SK-N-SH treated with all-trans-retinoic acid at 6 μM for 48 hours (cell line): ENCODE measurements at places on chromosomes 1 and 21.

- no peak for ATAC-seq
These were observed 84.3 kb downstream of the DTL start for GRCh38 chr1:212119863-212120262.

GRCh38 chr1:110873856-110874255 lies 908 bp downstream of the CD53 start:
- ATAC-seq: no peak

DNA sequence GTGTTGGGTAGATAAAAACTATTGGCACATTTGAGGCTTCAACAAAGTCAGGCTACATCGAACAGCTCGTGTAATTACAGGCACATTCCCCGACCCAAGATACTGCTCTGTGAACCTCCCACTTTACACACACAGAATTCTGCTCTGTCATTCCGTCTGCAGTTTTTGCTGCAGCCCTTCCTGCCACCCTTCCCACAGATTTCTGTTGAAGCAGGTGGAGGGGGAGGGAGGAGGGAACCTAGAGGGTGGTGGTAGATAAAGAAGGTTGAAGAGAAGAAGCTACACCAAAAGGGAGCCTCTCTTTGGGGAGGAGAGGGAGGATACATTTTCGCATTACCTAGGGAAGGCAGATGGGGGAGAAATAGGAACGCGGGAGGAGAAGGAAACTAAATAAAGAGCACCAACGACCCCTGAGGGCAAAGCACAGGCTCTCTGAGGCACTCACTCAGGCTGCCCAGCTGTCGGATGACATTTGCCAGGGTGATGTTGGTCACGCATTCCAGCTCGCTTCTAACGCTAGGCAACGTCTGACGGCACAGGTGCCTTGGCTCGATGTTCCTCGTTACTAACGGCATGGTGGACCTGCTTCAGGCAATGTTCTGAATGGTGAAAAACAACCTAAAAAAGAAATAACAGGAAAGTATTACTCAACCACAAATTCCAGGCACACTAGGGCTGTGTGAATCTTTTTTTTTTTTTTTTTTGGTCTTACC lies 36.0 kb downstream of the GPR3 start:
- ATAC-seq: no peak

DNA sequence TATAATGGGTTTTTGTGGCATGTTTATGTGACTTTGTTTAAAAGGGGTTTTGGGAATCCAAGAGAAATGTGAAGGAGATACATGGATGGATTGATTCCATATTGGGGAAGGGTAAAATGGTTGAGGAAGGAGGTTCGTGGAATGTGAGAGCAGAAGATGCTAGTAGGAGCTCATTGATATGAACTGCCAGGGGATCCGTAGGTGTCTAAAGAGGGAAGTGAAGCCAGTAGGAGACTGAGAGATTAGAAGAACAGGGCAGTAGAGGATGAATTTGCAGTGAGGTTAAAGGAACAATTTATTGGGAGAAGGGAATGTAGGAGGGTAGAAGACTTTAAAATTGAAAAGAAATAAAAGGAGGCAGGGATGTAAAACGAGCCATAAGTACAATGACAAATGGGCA lies 252.6 kb downstream of the GPR52 start:
- ATAC-seq: peak; percentile 38

- ATAC-seq: no peak
These were observed 9.9 kb upstream of the HAO2 start for GRCh38 chr1:119358636-119359035.

DNA sequence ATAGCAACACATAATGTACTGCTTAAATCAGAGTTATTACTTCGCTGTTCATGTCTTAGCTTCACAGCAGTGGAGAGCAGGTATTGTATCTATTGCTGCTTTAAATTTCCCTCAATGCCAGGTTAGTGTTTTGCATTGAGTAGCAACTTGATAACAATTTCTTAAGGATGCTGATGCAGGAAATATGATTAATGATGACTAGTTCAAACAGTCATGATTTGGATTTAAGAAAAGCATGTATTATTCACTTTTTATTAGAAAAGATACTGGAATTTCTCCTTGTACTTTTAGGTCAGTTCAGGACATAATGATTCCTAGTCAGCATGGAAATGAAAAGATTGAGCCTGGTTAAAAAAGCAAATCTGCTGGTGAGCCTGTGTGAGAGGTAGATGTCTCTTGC lies 67.2 kb upstream of the ARHGAP29 start:
- no peak; the same call in 2 of the 3 replicates for ATAC-seq

DNA sequence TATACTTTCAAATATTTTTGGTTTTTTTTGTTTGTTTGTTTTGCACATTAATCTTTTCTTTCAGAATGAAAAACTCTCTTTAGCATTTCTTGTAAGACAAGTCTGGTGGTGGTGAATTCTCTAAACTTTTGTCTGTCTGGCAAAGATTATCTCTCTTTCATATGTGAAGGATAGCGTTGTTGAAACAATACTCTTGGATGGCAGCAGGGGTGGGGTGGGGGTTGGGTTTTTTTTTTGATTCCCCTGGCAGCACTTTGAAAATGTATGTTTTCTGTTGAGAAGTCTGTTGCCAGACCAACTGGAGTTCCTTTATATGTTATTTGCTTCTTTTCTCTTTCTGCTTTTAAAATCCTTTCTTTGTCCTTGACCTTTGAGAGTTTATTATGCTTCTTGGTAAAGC lies 160.2 kb downstream of the VAV3 start:
- no peak for ATAC-seq

GRCh38 chr1:44294588-44295007 lies 60.5 kb downstream of the ERI3 start:
- peak; percentile 63 for ATAC-seq
